Liver (tissue), 10 donors: ENCODE measurements at places on chromosomes 16 and 17.
A peak's percentile ranks its signal among the peaks of the same experiment; 100 is the strongest.

DNA sequence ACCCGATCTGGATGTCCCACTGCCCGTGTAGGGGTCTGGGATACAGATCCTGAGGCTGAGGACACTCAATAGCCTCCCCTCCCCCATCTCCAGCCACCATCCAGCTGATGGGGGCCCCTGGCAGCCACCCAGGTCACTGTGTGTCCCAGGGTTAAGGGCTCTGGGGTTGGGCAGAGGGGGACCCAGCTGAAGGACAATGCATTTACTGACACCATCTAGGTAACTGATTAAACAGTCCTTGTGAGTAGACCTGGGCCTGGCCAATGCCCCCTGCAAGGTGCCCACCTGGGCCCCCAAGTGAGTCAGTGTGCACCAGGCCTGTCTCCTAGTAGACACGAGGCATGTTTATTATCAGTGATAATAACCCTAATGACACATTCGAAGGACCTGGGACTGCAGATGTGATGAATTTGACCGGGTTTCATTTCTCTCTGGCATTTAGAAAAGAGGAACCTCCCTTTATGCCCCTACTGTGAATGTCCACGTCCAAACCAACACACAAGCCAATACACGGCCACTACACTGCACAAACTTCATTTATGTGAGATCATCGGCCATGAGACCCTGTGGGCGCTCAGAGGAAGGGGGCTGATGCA lies 261.9 kb upstream of the FOXF1 start:
- no peak overlapping the region for H3K4me3 ChIP-seq
- H3K27ac ChIP-seq, result no peak overlapping the region
- DNase-seq, result no peak
- no peaks in the 10 kb centered on the region for H3K36me3 ChIP-seq
- no peaks in the 10 kb centered on the region for H3K4me1 ChIP-seq
- no peaks in the 10 kb centered on the region for H3K27me3 ChIP-seq

- no peak overlapping the region for H3K4me3 ChIP-seq
- no peak overlapping the region for H3K27ac ChIP-seq
- no peak for DNase-seq
- no peaks in the 10 kb centered on the region for H3K27me3 ChIP-seq
Measured at GRCh38 chr17:27530764-27531391, 74.6 kb downstream of the KSR1 start.

- no peak overlapping the region for H3K27ac ChIP-seq
- H3K4me3 ChIP-seq, result no peak overlapping the region
- peaks cover 16% of the 10 kb centered on the region for H3K4me1 ChIP-seq
- no peak for DNase-seq
- H3K27me3 ChIP-seq, result no peaks in the 10 kb centered on the region
Measured at GRCh38 chr16:50747207-50747956, 5.5 kb downstream of the CYLD start.

- H3K4me3 ChIP-seq, result no peak overlapping the region
- no peaks in the 10 kb centered on the region for H3K27me3 ChIP-seq
- peaks cover 7% of the 10 kb centered on the region for H3K36me3 ChIP-seq
- H3K27ac ChIP-seq, result no peak overlapping the region
- no peak for DNase-seq
- no peaks in the 10 kb centered on the region for H3K4me1 ChIP-seq
Measured at GRCh38 chr16:576197-576822, 6.5 kb downstream of the PIGQ start.

DNA sequence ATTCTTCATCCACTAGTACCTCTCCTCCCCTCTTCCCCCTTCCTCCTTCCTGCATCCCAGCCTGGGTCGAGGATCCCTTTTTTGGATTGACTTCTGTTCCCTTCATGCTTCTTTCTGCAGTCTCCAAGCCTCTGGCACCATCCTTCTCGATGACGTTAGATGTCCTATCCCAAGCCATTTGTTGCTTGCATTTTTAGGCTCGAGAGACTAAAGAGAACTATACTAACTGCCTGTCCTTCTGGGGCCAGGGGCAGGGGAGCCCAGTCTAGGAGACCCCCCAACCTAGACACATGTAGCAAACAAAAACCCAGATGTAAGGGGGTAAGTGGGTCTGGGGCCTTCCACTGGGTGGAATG lies 23.9 kb downstream of the UNK start:
- peaks cover 27% of the 10 kb centered on the region for H3K4me1 ChIP-seq
- no peak overlapping the region for H3K4me3 ChIP-seq
- no peaks in the 10 kb centered on the region for H3K27me3 ChIP-seq
- H3K27ac ChIP-seq, result peak overlapping the region; percentile 46
- DNase-seq, result no peak

GRCh38 chr17:66915204-66915611 lies 49.3 kb upstream of the CACNG4 start:
- no peaks in the 10 kb centered on the region for H3K4me1 ChIP-seq
- no peaks in the 10 kb centered on the region for H3K36me3 ChIP-seq
- no peaks in the 10 kb centered on the region for H3K27me3 ChIP-seq
- no peak overlapping the region for H3K27ac ChIP-seq
- no peak for DNase-seq
- H3K4me3 ChIP-seq, result no peak overlapping the region

DNA sequence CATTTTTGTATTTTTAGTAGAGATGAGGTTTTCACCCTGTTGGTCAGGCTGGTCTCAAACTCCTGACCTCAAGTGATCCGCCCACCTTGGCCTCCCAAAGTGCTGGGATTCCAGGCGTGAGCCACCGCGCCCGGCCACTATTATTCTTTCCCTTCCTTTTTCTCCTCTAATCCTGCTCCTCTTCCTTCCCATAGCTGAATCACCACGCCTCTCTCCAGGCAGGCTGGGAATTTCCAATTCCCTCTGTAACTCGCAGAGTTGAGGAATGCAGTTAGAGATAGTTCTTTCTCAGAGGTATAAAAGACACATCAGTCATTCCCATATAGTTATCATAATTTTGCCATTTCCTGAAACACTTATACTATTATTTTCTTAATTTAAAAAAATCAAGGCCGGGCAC lies 11.2 kb downstream of the METTL16 start:
- no peak for DNase-seq
- H3K27me3 ChIP-seq, result no peaks in the 10 kb centered on the region
- no peak overlapping the region for H3K4me3 ChIP-seq
- peaks cover 2% of the 10 kb centered on the region for H3K36me3 ChIP-seq

GRCh38 chr17:58387834-58388233 lies 29.5 kb downstream of the RNF43 start:
- no peak overlapping the region for H3K4me3 ChIP-seq
- no peaks in the 10 kb centered on the region for H3K27me3 ChIP-seq
- no peak for DNase-seq
- no peak overlapping the region for H3K27ac ChIP-seq
